CD4-positive, alpha-beta T cell treated with Interleukin-6 at 100 ng/mL for 8 hours (primary cell): ENCODE measurements at places on chromosomes 6 and 20.

- DNase-seq, result no peak
Measured at GRCh38 chr20:56808732-56809131, 179.6 kb downstream of the TFAP2C start.

GRCh38 chr6:17820055-17820454 lies 113.3 kb upstream of the NUP153 start:
- no peak for DNase-seq

DNA sequence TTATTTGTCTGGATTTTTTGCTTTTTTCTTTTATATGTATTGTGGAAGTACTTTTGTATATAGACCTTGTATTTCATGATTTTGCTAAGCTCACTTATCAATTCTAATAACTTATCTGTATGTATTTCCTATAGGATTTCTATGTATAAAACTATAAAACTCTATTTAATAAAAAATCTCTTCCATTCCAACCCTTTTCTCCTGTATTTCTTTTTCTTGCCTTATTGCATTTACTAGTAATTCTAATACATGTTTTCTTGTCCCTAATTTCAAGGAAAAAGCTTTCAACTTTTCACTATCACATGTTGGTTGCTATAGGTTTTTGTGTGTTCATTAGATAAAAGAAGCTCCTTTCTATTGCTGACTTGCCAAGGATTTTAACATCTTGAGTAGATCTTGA lies 125.3 kb downstream of the MBOAT1 start:
- DNase-seq, result no peak

DNA sequence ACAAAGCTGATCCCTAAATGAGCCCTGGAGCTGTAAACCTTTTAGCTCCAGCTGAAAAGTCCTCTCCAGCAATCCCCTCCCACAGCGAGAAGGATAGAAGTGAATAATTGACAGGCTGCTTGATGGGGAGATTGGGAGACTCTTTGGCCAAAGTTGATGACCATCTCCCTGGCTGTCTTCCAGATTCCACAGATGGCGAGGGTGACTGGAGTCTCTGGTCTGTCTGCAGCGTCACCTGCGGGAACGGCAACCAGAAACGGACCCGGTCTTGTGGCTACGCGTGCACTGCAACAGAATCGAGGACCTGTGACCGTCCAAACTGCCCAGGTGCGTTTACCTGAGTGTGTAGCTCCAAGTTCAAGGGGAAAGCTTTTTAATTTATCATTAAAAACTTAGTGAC lies 67.3 kb downstream of the ISM1 start:
- DNase-seq, result no peak

DNA sequence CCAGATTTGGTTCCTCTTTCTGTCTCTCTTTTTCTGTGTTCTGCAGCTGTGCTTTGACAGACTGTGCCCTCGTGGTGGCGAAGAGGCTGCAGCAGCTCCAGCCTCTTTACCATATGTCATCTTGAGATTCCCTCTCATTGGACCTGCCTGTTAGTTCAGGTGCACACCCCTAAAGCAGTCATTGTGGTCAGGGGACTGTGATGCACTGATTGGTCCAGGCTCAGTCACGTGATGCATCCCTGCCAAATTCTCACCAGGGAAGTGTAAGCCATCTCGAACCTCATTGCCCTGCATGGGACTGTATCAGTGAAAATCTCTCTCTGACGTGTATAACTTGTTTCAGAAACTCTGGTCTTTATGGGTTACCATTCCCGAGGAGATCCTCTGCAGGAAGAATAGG lies 160.3 kb downstream of the EYA2 start:
- DNase-seq, result no peak

DNA sequence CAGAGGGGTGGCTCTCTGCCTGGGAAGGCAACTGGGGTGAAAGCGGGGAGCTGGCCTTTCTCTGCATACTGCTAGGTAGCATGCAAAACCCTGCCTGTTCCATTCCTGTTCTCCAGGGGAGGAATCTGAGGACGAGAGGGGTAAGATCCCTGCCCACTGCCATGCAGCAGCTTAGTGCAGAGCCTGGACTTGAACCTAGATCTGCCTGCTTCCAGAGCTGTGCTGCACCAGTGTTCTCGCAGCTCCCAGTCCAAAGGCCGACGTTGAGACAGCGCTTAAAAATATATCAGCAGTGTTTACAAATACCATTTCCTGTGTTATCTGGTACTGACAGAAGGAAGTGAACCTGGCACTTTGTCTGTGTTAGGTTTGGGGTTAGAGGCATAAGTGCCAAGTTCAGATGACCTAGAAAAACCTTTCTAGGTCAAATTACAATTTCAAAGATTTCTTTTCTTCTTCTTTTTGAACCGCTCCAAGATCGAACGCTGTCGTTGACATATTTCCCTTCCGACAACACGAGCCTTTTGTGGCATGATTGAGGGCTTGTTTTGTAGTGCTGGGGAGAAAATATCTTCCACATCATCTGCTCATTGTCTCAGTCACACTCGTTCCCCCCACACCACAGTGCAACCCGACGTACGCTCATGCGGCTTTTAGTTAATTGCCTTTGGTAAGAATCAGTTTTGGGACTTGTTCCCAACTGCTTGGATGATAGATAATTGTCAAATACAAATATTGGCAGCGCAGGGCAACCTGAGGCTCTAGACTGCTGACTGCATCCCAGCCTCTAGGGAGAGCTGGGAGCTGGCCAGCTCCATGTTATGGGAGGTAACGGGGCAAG lies 44.6 kb downstream of the TOX2 start:
- peak; percentile 43 for DNase-seq

DNA sequence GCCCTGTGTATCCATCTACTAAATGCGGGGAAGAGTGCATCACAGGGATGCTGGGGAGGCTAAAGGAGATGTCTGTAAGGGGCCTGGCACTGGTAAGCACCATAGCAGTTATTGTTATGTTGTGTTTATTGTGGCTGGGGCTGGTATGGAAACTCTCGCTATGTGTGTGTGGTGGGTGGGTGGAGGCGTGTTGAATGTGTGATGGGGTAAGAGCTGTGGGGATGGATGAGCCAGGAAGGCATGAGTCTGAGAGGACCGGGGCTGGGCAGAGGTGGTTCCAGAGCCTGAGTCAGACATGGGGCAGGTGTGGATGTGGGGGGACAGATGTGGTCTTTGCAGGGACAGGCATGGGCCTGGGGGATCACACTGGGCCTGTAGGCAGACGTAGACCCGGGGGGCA lies 88.1 kb downstream of the GRM4 start:
- DNase-seq, result no peak

DNA sequence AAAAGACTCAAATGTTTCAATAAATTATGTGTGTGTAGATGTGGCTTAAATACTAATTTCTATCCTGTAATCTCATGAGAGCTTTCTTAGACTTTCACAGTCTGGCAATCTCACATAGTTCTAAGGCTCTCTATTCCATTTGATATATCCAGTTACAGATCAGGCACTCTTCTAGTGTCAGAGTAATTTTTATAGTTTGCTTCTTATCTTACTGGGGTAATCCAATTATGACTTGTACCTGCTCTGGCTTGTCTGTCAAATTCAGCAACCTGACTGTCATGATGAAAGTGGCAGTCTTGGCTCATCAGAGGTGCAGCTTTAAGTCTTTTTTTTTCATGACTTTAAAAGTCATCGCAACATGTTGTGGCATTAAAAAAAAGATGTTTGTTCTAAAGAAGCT lies 513.2 kb upstream of the MAN1A1 start:
- no peak for DNase-seq

- DNase-seq, result no peak
Measured at GRCh38 chr20:46638898-46639274, 12.4 kb downstream of the SLC13A3 start.

GRCh38 chr6:150167479-150167873 lies 24.6 kb downstream of the PPP1R14C start:
- DNase-seq, result no peak

GRCh38 chr6:112114577-112115223 lies 27.3 kb downstream of the FAM229B start:
- no peak for DNase-seq

DNA sequence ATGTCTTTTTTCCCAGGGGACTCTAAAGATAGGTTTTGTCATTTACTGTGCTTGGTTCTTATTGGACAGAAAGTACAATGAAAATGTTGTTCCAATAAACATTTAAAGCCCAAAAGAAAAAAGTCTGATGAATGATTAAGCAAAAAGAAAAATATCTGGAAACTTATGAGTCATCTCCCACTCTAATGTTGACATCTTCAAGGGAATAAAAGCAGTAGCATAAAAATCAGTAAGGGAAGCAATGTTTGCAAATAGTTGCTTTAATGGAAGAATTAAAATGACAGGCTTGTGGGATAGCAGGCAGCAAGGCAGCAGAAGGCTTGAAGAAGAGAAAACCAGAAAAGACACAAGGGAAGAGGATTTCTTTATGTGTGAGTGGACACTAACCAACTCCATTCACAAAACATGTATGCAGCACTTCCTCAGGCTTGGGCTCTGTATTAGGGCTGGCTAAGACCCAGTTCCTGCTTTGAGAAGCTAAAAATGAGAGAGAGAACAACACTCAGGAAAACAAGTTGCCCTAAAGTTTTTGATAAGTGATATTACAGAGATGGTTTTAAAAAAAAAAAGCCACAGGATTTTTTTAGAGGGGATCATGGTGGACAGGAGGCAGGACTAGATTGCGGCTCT lies 263.2 kb upstream of the NT5E start:
- no peak for DNase-seq

DNA sequence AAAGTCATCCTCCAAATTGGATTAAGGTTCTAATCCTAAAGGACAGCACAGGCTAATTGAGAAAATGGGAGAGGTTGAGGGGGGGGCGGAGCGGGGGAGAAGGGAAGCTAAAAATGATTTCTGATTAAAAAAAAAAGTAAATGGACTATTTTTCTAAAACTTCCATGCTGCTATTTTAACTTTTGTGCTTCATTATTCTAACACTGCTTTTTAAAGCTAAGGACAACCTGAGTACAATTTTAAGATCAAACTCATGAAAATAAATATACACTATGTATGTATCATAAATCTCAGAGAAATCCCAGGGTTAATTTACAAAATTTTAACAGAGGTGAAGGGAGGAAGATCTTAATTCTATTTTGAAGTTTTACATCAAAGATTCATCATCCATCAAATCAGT lies 4.4 kb downstream of the MAN1A1 start:
- no peak for DNase-seq
